AG04450 (cell line): ENCODE measurements at places on chromosomes 7 and 10.
A peak's percentile ranks its signal among the peaks of the same experiment; 100 is the strongest.

DNA sequence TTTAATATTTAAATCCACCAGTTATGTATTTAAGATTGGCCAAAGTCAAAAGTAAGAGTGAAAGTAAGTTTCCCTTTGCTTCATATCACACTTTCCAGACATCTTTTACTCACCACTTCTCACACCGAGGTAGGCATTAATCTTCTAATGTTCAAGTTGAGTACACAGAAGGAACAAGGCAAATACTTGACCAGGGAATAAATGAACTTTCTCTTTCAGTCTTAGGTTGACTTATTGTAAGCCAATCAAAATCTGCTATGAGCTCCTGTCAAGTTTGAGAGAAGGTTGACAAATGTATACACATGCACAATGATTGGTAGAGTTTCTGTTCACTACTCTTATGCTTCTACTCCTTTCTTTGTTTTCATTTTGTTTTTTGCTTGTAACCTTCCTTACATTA lies 842.5 kb downstream of the REEP3 start:
- DNase-seq: no peak

- no peak for DNase-seq
These were observed 17.3 kb downstream of the CALML3 start for GRCh38 chr10:5542100-5542499.

DNA sequence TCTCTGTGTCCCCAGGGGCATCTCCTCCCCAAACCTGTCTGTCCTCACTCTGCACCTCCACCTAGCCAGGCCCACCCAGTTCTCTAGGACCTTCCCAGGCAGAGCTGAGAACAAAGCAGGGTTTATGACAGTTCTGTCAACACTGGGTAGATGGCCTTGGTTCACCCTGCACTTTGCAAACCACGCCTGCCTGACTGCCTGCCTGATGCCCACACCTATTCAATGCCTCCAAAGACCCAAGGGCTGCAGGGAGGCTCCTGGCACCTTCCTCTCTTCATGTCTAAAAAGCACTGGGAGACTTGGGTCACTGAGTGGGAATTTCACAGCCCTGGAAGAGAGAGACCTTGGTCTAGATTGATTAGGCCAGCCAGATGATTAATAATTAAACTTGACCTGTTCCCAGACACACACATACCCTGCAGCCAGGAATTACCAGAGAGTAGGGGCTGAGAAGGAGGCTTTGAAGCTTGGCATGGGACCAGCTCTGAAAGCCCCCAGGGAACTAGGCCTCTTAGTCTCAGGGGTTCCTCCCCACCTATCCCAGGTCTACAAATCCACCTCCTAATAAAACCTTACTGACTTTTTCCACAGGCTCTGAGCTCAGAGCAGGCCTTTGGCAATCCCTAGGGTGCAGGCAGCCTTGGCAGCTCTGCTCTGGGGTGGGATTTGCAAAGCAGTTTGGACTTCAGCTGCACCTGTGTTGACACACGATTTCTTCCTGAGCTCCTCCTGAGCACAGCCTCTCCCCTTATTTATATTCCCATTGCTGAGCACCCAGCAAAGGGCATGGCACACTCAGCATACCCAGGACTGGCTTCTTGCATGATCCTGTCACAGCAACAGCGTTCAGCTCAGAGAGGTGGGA lies 25.7 kb upstream of the PDCD4 start:
- DNase-seq: no peak

DNA sequence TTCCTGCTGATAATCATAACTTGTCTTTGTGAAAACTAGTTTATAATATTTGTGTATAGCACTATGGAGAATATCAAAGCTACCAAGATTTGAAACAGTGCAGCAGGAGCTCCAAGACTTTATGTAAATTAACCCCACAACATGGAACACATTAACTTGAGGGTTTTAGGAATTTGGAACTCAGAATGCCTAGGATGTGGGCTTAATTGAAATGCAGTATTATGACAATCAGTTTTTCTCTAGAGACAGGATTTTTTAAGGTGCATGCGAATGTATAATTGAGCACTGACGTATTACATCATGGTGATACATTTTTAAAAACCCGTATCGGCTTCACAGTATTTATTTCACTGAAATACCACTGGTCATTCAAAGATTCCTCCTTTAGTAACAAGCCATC lies 313.1 kb upstream of the DGKB start:
- no peak for DNase-seq

DNA sequence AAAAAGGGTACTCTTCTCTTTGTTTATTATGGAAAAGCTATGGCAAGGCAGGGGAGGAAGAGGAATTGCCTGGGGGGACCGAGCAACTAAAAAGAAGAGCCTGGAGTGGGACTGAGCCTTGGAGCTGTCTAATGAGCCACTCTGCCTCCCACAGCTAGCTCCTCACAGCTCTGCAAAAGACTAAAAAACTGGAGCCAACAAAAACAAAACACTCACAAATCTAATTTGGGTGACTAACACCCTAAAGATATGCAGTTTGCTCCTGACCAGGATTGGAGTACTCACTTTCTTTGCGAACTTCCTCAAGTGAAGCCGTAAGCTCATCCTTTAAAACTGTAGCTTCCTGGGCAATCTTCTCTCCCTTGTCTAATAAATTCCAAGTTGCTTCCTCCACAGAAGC lies 89.4 kb downstream of the CTNNA3 start:
- DNase-seq: peak; percentile 53

DNA sequence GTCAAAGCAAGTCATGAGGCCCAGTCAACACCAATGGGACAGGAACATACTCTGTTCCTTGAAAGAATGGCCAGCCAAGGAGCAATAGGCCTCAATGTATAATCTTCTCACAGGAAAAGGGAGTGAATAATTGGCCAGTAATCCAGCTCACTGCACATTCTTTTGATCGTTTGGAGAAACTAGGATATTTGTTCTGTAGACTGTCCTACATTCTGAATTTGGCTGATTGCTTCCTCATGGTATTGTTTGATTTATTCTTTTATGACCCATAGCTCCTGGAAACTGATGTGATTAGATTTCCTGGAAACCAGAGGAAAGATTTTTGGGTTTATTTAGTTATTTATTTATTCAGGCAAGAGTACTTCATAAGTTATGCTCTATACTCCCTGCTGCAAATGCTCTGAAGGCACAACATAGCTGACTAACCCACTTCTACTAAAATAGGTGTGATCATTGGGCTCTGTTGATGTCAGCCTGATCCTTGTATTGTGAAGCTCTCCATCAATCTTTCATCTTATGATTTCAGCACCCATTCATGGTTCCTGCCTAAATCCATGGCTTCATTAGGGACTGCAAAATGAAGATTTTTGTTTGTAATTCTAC lies 745.2 kb downstream of the SUGCT start:
- no peak for DNase-seq

DNA sequence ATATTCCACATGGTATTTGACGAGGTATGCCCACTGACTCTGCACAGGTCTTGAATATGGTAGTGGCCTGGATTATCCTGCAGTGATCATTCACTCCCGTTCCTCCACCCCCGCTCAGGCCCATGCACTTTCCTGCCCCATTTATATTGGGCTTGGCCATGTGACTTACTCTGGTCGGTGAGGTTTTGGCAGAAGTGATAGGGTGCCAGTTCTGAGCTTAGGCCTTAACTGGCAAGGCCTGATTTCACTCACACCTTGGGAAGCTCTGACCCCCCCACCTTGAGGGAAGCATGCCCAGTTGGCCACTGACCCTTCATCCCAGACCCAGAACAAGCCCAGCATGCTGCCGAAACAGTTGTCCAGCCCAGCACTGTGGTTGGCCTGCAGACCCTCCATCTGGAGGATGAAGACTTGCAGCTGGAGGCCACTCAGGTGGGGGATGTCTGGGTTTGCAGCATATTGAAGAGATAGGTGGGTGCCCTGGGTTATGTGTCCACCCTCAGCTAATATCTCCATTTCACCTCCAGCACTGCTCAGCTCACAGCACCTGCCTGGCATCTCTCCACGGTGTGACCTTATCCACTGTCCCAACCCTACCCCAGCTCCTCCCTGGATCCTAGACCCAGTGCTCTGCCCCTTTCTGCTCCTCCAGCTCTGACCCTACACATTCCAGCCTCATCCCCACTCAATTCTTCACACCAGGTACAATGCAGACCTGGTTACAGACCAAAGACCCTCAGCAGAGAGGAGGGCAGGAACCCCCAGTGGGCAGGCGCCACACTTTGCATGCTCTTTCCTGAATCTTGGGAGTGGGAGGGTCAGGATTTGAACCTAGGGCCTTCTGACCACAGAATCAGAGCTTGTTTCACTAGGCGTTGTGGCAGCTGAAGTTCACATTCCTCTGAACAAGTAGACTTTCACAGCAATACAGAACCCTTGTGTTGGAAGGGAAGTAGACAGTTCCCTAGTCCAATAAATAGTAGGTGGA lies 138.1 kb upstream of the CHST15 start:
- DNase-seq: no peak

GRCh38 chr10:109454691-109455090 lies 468.6 kb downstream of the XPNPEP1 start:
- no peak for DNase-seq

GRCh38 chr10:77253556-77254064 lies 384.0 kb downstream of the KCNMA1 start:
- DNase-seq: no peak

- no peak for DNase-seq
These were observed 103.9 kb downstream of the PPP1R9A start for GRCh38 chr7:95011146-95011928.

DNA sequence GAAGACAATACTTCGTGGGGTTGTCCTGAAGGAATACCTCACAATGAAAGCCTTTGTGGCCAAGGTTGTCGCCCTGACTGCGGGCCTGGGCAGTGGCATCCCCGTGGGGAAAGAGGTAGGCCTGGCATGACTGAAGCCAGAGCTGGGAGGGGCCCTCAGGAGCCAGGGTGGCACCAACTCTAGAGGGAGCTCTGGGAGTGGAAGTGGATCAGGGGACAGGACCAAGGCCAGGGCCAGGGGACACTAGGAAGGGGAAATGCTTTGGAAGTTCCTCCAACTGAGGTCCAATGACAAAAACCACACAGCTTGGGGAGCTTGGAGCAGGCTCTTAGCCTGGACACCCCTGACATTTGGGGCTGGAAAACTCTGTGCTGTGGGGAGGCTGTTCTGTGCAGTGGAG lies 5.8 kb downstream of the CLCN1 start:
- no peak for DNase-seq

GRCh38 chr10:129933456-129934092 lies 30.5 kb downstream of the EBF3 start:
- no peak for DNase-seq

DNA sequence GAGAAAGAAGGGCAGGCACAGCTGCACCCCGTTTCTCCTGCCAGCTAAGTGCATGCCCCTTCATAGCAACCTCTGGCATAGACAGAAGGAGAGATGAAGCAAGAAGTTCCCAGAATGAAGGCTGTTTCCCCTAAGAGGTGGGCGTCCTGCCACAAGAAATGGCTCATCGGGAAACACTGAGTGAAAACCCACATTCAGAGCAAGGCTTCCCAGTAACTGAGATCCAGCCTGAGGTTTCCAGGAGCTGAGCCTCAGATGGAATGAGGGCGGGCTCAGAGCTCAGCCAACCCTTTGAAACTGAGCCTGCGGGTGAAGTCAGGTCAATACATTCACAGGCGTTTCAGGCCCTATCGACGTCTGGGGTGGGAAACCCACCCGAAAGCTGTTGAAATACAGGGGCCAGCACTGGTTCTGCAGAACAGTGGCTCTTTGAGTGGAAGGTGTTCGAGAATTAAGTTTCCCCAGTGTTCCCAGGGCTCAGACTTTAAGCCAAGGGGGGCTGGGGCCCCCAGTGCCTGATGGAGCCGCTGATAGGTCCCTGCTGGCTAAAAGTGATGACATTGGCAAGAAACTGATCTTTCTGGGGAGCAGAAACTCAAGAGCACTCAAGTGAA lies 510.2 kb downstream of the RPS24 start:
- peak; percentile 85 for DNase-seq
